ENCODE measurements at places on chromosomes 13 and 19.

- no peak for DNase-seq
These were observed 232.2 kb downstream of the GGACT start for GRCh38 chr13:100356426-100356825.

DNA sequence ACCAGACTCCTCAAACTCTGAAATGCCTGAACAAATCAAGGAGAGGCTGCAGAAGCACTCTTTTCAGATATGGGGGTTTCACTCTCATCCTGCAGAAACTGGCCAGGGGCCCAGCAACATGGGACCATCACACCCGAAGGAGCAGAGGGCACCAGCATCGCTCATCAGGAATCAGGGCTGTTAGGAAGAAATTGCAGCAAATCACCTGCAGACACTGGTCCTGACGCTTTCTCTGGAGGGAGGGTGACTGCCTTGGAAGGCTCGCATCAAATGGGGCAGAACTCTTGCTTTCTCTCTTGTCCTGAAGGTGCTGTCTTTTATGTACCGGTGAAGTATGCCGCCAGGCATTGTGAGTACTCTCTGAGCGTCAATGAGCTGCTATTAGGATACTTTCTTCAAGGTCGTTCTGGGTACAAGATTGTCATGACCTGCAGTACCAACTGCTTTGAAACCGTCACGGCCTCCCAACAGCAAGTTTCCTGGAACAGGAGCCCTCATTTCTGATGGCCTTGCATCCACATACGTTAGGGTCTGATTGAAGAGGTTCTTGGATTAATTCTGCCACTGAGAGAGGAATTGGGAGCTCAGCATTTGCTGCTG lies 155.7 kb upstream of the SOX1 start:
- DNase-seq: no peak

DNA sequence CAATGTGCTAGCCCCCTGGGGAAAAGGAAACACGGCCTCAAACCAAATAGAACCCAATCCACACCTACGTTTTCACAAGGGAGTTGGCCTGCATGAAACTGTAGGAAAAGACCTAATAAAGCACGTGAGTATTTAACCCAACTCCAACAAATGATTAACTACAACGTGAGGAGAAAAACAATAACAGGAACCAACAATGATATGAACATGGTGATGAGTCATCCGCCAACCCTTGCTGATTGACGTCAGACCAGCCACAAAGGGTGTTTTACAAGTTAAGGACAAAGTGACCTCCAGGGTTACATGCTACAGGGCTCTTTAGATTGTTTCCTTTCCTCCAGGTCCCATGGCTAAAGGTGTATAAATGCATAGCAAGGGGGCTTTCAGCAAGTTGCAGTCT lies 460.5 kb downstream of the COG6 start:
- peak; percentile 17 for DNase-seq

DNA sequence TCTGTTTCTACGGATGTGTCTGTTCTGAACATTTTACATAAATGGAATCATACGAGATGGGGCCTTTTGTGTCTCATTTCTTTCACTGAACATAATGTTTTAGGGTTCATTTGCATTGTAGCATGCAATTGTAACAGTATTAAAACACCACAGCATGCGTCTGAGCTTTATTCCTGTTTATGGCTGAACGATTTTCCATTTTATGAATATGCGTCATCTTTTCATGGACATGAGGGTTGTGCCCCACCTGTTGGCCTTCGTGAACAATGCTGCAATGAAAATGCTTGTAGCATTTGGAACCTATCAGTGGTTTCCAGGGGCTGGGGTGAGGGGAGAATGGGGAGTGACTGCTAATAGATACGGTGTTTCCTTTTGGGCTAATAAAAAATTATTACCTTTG lies 5.1 kb downstream of the OR10H1 start:
- no peak for DNase-seq

DNA sequence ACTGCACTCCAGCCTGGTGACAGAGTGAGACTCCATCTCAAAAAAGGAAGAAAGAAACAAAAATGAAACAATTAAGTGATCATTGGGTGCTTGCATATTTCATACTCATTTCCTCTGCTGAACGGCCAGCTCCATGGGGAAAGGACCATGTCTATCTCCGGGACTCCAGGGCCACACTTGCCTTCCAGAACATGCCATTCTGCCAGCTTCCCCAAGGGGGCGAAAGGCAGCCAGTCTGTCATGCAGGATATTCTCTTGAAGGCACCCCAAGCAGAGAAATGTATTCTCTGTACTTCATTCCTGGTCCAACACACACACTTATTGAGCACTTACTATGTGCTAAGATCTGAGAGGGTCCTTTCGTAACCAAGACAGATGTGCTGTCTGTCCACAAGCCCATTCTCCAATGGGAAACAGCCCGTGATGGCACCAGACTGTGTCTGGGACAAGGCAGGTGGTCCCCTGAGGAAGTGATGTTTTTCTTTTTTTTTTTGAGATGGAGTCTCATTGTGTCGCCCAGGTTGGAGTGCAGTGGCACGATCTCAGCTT lies 10.2 kb upstream of the CARM1 start:
- no peak for DNase-seq

DNA sequence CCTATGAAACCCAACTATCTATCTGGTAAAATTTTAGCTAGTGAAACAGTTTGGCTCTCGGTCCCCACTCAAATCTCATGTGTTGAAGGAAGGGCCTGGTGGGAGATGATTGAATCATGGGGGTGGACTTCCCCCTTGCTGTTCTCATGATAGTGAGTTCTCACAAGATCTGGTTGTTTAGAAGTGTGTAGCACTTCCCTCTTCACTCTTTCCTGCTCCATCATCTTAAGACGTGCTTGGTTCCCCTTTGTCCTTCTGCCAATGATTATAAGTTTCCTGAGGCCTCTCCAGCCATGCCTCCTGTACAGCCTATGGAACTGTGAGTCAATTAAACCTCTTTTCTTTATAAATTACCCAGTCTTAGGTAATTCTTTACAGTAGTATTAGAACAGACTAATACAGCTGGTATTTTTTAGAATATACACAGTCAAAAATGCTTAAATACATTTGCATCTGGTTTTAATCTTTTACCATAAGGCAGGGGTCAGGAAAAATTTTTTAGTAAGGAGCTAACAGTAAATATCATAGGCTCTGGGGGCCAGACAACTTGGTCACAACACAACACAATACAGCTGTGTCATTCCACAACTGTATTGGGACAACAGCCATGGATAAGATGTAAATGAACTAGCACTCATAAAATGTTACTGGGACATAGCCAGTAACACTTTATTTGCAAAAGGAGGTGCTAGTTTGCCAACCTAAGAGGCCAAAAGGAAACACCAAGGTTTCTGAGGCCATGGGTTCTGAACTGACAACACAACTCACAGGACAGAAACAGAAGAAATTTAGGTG lies 24.3 kb downstream of the DZIP1 start:
- DNase-seq: no peak

DNA sequence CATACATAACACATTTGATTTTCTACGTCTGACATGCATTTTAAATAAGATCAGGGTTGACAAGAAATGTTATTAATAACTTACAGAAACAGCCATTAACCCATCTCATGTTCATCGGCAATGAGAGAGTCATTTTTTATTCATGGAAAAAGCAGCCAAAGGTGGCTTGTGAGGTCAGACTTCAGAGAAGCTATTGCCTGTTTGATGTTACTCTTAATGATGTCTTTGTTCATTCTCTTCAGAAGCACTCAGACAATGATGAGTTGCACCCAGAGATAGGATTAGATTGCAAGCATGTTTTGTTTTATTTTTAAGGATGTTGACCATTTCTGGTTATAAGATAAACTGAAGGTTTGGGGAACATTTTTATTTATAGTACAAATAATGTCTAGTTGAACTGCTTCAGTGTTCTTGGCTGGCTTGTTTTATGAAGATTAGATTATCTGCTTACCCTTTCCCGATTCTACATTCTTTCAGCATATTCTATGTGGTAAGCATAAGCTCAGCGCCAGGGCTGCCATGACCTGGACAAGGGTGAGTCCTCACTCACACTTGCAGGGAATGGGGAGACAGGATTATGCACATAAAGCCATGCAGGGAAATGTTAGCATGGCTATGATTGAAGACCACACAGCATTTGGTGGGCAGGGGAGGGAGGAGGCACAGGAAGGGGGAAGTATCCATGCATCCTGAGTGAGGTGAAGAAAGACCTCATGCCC lies 288.1 kb downstream of the MTUS2 start:
- no peak for DNase-seq

Measured in effector CD4-positive, alpha-beta T cell (primary cell).